Stimulated activated naive CD4-positive, alpha-beta T cell (primary cell): ENCODE measurements at places on chromosomes 12 and 14.

DNA sequence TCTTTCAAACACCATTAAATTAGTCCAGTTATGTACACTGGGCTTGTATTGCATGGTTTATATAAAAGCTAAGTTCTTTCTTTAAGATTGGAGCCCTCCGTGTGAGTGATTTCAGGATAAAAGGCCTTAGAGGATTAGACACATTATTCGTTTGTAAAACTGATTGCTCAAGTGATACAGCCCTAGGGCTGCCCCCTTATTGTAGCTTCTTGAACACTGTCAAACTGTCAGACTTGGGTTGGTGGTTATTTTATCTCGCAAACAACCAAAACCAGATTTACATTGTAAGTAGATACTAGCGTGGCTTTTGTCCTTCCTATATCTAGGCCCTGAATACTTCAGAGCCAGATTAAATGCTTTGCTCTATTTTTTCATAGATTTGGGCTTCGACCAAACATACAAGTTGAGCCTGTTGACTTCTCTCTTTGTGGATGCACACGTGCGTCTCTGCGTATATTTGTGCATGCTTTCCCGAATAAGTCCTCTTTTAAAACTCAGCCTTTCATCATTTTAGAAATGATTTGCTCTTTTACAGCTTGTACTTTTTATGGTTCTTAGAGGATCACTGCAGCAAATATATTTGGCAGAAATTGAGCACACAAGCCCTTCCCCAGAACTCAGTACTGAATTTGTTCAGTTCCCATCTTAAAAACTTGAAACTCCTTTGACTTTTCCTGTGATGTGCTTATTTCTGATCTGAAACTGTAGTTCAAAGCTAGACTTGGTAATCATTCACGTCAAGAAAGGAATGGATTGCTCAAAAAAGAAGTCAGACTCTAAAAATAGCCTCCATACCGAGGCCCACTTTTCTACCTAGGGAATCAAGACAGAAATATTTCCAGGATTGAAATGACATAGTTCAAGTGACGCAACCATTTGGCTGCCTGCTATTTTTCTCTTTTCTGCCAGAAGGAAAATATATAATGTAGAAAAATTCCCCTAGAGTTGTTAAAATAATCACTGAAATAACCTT is 129.5 kb downstream of the ETV6 start:
- no peak for DNase-seq

GRCh38 chr14:96138241-96138640 is 66.4 kb upstream of the BDKRB2 start:
- no peak for DNase-seq

DNA sequence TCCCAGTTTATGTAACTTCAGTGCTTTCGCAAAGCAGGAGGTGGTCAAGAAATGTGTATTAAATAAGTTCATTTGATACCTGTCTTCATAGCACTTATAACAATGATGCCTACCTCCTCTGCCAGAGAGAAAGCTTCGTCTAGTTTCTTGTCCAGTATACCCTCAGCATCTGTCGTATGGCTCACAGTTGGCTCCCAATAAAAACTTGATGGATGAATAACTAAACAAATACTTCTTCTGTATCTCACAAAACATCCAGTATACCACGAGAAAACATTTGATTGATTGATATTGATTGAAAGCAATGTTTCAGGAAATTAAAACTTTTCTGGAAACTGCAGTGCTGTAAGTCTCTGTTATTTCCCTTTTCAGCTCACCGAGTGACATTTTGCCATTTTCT is 26.9 kb upstream of the PTGDR start:
- DNase-seq = no peak

GRCh38 chr12:46480724-46481123 is 108.2 kb upstream of the SLC38A2 start:
- DNase-seq = no peak

DNA sequence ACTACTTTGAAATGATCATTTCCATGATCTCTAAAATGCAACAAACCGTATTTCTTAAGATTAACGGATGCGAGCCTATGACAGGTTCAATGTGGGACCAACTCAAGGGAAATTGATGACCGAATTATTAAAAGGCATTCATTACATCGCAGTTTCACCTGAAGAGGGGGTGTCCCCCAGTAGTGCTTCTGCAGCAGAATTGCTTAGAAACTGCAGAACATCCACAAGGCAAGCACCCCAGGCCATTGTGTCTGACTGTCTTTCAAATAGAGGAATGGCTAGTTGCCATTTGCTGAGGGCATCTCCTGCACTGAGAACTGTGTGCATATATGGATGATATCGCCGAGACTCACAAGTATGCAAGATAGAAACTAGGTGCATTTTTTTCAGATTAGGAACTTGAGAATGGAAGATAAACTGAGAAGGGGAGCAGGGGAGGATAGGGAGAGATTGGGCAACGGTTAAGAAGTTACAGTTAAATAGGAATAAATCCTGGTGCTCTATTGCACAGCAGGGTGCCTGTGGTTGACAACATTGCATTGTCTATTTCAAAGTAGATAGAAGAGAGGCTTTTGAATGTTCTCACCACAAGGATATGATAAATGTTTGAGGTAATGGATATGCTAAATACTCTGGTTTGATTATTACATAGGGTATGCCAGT is 234.3 kb upstream of the PLEKHG7 start:
- DNase-seq = no peak

DNA sequence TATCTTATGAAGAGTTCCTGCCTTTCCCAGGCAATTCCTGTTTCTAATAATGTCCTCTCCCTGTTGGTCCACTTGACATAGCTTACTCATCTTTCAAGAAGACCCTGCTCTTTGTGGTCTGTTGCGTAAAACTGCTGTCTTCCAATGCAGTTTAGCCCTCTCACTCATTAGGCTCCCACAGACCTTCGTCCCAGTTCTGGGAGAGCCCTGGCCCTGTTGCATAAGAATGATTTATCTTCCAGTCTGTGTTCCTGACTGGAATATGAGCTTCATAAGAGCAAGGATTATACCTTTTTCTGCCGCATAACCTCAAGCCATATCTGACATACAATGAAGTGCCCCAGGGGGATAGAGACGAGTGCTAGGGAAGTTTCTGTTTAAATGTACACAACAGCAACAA is 365.9 kb upstream of the NOVA1 start:
- DNase-seq = no peak

GRCh38 chr12:51531978-51532497 is 59.0 kb upstream of the SCN8A start:
- DNase-seq = peak; percentile 71

GRCh38 chr12:104802208-104802607 is 155.9 kb downstream of the SLC41A2 start:
- no peak for DNase-seq

- DNase-seq = no peak
Observed at GRCh38 chr12:126949558-126949957, 1317.4 kb upstream of the TMEM132C start.
